CD4-positive, alpha-beta T cell treated with Interleukin-17A for 1 hour (primary cell): ENCODE measurements at places on chromosomes 1 and 21.

DNA sequence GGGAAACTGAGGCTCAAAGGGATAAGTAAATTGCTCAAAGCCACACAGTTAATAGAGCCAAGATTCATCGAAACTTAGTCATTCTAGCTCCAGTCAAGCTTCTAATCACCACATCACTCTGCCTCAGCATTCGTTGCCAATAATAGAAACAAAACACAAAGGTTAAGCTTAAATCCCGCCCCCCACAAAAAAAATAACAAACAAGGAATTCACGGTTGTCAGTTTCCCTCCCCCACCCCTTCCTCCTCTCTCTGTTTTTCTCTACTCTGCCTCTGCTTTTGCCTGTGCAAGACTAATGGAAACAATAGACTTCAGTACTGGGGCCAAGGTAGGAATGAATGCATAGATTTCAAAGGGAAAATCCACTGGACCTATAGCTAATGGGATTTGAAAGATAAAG, 70.7 kb upstream of the ZNF644 start:
- DNase-seq: no peak

GRCh38 chr1:157111396-157112165, 12.0 kb upstream of the ETV3L start:
- DNase-seq: no peak

DNA sequence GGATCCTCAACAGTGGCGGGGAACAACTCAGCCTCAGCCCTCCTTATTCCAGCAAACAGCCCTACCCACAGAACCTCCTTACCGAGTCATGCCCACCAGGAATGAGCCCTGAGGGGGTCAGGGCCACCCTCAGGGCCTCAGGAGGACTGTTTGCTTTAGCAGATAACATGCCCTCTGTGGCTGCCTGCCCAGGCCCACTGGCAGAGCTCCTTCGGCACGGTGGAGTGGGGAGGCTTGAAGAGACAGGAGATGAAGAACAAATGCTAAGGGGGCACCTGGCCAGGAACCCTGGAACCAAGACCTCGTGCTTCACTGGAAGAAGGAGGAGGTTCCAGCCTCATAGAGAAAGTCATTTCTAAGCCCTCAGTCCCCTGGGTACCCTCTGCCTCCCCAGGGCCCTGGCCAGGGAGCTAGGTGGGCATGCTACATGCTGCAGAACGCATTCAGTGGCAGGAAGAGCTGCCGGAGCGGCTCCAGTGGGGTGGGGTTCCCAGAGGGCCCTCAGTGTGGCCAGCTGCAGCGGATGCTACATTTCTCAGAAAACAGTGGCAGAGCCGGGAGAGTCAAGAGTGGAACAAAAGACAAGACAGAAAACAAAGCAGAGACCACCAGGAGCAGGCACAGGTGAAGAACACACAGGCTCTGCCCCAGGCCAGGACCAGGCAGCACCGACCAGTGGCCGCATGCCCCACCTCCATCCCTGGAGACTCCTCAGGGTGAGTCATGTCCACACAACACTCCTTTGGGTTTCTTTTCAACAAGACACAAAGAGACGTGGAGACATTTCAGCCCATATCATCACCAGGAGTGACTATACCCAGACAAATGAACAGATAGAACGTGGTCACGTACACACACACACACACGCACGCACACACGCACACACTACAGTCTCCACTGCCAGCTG, 39.8 kb downstream of the RIMS3 start:
- no peak for DNase-seq

DNA sequence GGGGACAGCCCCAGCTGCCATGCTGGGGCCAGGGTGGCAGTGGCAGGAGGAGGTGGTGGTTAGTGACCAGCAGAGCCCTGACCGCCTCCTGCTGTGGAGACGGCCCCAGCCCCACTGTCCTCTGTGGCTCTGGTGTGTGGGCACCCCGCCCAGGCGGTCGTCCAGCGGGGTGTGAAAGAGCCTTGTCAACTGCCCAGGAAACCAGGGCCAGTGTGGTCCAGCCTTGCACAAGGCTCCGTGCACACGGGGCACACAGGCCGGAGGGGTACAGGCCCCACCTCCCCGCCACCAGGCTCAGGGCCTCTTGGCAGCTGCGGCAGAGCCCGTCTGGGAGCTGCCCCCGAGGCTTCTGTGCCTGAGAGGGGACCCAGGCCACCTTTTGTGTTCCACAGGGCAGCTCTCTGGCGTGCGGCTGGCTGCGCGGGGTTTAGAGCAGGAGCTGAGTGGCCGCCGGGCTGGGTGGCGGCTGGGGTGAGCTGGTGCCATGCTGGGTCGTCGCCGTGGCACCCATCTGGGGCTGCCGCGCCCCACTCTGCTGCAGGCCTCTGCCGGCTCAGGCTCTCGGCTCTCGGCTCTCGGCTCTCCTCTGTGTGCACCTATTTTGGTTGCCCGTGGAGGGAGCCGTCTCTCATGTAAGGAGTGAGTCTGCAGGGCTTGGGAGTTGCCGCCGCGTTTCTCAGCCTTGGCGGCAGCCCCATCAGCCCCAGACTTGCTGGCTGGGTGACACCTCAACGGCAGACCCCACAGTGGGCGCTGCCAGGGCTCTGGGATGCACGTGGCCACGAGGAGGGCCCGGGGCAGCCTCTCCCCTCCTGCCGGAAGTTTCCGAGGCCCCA, 36.1 kb downstream of the SLX9 start:
- no peak for DNase-seq

DNA sequence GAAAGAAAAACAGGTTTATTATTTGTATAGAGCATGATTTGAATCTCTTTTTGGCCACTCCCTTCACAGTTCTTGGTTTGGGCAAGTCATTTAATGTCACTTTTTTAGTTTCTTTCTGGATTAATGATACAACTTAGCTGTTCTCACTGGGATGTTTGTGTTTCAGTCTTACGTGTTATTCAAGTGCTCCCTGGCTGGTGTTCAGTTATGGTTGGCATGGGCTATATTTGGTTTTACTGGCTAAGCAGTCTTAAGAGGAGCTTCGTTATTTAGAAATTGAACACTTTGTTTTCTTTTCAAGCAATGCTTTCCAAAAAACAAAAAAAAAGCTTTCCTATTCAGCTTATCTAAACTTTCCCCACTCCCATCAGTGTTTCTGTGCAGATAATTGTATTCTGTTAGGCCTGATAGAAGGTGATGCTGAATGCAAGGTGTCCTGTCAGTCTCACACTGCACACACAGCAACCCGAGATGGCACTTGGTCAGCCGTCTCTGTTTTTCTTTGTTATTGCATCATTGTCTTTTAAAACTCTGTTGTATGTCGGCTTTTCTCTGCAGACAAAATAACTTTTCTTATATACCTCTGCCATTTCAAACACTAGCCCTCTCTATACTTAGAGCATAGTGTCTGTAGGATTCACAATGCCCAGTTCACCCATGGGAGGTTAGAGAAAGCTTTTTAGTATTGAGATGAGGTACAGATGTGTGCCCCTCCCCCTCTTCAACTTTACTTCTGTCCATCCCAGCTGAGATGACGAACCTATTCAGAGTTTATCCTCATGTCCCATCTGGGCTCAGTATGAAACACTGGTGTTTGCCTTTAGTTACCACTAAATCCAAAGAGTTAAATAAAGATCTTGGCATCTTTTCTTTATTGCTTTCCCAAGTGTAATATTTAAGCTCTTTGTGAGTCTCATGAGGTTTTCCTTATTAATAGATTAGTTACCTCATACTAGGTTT, 80.2 kb downstream of the VPS13D start:
- no peak for DNase-seq

DNA sequence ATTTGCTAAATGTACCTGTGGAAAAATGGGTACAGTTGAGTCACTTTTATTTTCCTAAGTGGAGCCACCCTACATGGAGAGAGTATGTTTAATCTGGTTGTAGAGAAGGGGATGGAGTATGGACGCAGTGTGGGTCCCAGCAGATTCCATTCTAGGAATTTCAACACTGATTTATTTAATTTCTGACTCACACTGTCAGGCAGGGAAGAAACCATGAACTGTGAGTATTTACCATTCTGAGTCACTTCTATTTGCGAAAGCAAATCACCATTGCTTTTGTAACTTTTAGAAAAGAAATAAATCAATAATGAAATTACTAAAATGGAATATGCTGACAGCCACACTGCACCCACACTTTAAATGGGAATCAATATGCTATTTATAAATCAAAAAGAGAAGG, 339.0 kb downstream of the DSCAM start:
- DNase-seq: no peak

- peak; percentile 68 for DNase-seq
Measured at GRCh38 chr1:172180501-172181285, 239.8 kb upstream of the C1orf105 start.

- no peak for DNase-seq
Measured at GRCh38 chr1:29539971-29540370, 303.6 kb downstream of the PTPRU start.

- DNase-seq: no peak
Measured at GRCh38 chr1:8796812-8797211, 20.6 kb downstream of the RERE start.

- DNase-seq: no peak
Measured at GRCh38 chr21:43300496-43301408, 126.2 kb downstream of the SIK1 start.

DNA sequence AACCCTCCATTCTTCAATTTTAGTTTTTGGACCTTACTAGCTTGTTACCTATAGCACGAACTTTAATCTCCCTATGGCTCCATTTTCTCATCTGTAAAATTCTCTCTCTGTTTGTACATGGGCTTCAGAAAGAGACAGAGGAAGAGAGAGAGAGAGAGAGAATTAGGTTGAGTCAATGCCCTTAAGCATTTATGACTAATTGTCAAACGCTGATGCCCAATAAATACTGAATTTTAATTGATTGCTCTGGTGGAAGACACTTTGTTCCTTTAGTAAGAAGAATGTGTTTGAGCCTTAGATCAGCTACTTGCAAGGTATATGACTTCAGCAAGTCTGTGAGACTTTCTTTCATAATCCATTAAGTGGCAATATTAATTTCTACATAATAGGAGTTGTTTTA, 743.1 kb upstream of the ADGRL4 start:
- DNase-seq: no peak

DNA sequence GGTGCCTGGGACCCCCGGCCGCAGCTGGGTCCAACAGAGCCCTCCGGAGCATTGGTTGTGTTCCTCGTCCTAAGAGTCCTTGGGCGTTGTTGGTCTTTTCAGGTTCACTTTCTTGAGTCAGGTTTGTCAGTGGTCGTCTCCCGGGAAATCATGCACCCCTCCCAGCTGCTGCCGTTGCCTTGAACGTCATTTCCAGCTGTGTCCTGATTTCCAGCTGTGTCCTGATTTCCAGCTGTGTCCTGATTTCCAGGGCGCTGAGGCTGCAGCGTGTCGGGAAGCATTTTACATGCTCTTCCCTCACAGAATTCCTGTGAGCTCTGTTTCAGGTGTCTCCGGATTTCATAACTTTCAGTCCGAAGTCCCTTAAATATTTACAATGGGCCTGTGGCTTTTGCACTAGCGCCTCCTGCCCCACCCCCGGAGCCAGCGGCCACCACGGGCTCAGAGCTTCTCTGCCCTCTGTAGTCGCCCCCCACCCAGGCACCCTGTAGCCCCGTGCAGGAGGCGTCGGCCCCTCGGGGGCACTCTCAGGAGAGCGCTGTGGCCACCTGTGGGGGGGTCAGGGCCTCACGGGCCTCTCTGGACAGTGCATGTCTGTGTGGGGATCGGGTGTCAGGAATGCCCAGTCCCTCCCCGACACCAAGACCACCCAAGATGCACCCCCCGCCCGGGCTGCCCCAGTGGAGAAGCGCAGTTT, 66.7 kb downstream of the COL18A1 start:
- DNase-seq: no peak

GRCh38 chr1:70627910-70628309, 216.8 kb downstream of the CTH start:
- DNase-seq: no peak

DNA sequence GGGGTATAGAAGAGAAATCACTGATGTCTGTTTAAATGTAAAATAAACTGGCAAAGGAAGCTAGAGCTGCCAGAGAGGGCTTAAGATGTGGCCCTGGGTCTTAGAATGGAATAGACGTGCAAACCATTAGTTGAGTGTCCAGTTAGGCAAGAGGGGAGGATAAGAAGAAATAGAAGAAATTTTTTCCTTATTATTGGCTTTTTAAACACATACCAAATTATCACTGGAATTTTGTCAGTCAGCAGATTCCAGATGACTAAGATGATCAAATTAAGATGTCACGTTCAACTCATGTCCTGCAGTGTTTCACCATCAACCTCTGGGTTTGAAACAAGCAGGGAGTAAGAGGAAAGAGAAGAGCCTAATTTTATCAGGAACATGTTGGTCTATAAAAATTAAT, 71.6 kb upstream of the C1orf21 start:
- no peak for DNase-seq

DNA sequence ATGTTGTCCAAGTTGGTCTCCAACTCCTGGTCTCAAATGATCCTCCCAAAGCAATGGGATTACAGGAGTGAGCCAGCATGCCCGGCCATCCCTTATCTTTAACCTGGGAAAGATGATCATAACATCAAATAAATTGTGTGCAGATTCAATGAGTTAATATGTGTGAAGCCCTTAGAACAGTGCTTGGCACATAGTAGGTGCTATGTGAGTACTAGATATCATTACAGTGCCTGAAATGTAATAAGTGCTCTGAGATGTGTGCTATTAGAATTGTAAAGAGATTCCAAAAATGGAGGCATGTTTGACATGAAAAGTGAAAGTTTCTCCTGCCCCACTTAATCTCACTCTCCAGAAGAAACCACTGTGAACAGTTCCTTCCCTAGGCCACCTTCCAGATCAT, 71.8 kb downstream of the RUNX3 start:
- no peak for DNase-seq

GRCh38 chr1:91948501-91949355, 473 bp upstream of the BRDT start:
- DNase-seq: peak; percentile 84

DNA sequence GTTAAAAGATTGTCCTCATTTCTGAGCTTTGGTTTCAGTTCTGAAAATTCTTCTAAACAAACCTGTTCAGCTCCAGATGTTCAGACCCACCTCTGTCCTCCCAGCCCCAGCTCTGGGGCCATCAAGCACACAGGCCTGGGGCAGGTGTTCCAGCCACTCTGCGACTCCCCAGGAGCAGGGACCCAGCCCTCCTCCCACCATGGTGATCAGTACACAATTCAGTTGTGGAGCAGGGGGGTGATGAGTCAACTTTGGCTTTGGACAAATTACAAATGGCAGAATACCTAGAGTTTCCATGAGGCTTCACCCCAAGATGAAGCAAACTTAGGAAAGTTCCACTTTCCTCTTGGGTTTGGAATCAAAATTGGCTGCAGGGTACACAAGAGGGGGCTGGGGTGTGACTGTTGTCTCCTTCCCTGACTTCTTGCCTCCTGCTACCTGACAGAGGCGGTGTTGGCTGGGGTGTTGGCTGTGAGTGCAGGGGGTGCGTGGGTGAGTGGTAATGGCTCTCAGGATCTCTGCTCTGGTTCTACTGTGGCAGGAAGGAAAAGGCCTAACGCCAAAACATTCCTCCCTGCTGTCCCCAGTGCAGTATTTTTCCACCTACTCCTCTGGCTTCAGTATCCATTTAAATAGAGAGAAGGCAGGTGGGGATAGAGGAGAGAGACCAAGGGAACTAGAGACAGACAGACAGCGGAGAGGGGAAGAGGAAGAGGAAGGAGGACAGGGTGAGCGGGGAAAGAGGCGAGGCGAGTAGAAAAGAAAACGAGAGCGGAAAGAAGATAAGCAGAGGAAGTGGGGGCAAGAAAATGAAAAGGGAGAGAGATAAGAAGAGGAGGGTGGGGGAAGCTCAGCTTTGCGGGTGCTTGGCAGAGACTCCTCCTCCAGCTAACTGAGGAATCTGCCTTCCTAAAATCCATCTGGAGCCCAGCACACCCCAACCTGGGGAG, 20.6 kb upstream of the LRRN2 start:
- DNase-seq: no peak

GRCh38 chr1:240682859-240683242, 70.9 kb upstream of the GREM2 start:
- DNase-seq: no peak

GRCh38 chr1:174736831-174737230, 262.9 kb upstream of the CACYBP start:
- DNase-seq: no peak

GRCh38 chr1:53725238-53725689, 13.7 kb downstream of the GLIS1 start:
- no peak for DNase-seq
